ENCODE measurements at places on chromosomes 2 and 18.
A peak's percentile ranks its signal among the peaks of the same experiment; 100 is the strongest.

- no peak for DNase-seq
These were observed 109.6 kb downstream of the APOB start for GRCh38 chr2:20934236-20934635.

- no peak for DNase-seq
These were observed 324.6 kb downstream of the CCDC178 start for GRCh38 chr18:33115917-33116316.

DNA sequence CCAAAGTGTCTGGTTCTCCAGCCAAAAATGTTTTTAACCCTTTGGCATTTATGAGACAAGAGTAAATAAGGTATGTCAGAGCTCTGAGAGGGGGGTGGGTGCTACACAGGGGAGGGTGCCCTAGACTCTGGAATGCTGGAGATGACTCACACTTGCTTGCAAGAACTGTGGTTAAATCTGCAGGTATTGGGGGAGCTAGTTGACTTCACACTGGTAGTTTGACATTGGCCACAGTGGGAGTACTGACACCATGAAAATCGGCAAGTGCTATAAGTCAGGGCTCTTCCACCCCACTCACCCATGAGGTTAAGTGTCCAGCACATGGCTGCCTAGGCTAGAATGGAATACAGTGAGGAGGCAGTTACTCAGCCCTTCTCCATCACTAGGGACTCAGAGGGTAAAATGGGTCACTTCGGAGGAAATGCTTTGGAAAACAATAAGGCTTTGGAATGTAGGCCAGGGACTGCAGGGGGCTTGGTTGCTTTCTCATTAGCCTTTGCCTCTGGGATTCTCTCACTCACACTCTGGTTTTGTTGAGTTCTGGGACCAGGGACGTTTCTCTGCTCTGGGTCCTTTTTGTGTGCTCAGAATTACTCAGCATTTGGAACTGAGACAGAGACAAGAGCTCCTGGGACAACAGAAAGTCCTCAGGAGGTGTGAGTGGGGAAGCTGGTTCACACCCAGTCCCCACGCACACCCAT lies 91.6 kb downstream of the ACKR3 start:
- no peak for DNase-seq

DNA sequence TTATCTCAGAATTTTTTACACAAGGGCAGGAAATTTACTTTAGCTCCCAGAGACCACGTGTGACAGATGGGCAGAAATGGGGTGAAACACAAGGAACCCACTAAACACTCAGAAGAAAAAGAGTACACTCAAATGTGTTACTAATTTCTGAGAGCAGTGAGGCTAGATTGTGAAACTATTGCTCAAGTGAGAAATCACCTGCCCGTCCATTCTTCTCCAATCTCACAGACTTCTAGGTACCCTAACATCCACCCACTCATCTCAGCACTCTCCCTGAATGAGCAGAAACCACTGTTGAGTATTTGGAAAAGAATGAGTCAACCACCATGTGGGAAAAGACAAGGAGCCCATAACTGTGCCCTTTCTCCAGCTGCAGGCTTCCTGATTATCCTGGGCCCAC lies 293.0 kb upstream of the CDH2 start:
- DNase-seq: no peak

GRCh38 chr2:180753809-180754761 lies 226.3 kb upstream of the UBE2E3 start:
- peak; percentile 1 for DNase-seq

DNA sequence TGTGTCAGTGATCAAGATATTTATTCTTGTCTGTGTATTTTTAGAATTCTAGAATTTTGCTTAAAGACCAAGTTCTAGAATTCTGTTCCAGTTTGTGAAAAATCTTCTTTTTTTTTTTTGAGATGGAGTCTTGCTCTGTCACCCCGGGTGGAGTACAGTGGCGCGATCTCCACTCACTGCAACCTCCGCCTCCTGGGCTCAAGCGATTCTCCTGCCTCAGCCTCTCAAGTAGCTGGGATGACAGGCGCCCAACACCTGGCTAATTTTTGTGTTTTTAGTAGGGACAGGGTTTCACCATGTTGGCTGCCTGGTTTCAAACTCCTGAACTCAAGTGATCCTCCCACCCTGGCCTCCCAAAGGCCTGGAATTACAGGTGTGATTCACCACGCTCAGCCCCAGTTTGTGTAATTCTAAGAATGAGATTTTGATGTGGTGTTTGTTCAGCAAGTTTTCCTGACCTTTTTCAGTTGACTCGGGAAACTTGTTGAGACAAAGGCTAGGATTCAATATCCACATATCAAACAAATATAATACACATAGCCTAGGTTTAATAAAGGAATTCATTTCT lies 3.6 kb downstream of the EIF5B start:
- DNase-seq: no peak

DNA sequence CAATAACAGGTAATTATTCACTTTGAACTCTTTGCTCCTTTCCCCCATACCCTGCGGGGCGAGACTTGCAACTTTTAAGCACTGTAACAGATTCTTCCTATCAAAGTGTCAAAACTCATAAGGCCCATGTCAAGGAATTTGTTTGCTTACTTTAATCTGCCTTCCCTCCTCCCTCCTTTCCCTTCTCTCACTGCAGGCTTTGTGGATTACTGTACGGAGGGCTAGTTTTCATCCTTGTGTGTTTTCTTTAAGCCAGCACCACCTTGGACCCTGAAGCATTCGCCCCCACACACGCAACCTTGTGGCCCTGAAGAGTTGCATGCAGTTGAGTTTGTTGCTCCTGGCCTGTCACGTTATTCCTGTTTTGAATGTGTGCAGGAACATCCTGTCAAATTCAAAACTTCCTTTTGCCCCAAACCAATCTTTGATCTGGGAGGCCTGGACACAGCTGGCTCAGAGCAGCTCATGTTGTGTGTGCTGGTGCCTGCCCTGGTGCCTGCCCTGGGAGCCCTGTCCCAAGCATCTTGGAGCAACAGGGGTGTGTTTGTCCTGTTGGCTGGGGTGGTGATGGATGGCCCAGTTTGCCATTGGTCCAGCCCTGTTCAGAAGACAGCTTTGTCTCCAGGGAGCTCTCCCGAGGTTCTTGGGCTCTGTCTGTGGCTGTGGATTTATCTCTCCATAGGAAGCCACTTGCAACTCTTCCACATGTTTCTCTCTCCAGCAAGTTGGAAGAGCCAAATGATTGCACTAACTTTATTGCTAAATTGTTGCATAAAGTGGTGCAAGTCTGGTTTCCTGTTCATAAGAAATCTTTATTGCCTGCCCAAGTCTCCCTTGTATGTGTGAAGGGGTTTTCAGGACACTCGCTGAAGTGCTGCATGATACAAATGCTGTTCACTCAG lies 199.6 kb downstream of the VAPA start:
- peak; percentile 59 for DNase-seq

DNA sequence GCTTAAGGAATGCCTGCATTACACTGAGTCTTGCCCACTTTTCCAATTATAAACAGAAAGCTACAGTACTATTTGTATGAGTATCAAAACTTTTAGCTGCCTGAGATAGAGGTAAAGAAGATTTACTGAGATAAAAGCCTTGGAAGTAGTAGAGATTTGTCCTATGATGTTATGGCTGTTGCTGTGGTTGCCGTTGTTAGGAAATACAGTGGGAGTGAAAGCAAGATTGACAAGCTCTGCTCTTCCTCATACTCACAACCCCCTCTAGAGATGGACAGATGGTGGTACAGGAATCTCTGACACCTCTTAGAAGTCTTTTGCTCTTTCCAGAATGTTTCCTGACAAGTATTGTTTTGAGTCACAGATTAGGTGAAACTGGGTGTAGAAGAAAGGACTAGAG lies 242.5 kb downstream of the RPIA start:
- peak; percentile 28 for DNase-seq

DNA sequence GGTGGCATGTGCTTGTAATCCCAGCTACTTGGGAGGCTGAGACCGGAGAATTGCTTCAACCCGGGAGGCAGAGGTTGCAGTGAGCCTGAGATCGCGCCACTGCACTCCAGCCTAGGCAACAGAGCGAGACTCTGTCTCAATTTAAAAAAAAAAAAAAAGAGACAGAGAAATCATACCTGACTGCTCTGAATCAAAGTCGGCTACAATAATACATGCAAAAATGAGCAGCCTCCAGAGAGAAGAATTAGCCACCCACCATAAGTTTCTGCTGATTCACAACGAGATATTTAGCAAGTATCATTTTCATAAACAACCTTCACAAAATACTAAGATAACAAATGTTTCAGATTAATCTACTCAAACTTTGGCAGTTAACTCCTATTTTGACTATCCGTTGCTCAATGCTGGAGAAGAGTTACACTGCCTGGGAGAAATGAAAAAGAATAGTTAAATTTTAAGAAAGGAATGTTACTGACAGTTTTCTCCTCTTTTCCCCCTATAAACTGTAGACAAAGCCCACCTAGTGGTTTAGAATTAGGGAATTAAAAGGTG lies 1.5 kb downstream of the OSBPL1A start:
- DNase-seq: peak; percentile 9

DNA sequence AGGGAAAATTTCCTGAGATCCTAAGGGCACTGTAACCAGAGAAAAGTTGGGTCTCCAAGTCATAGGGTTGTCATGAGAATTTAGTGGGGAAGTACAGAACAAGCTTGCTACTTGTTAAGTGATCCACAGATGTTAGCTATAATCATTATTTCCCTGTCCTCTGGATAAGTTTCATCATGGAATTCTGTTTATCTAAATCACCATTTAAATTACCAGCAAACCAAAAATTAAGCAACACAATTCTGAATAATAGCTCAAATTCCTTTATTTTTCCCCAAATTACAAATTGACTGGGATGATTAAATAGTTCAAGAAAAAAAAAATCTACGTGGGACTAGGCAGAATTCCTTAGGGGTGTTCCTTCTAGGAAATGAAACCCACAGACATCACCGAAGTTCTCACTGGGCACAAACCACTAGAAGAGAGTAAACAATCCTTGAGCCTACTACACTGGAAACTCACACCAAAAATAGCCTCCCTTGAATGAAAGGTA lies 159.5 kb downstream of the COL6A3 start:
- no peak for DNase-seq

GRCh38 chr2:190529486-190530247 lies 4.9 kb downstream of the NEMP2 start:
- peak; percentile 36 for DNase-seq

DNA sequence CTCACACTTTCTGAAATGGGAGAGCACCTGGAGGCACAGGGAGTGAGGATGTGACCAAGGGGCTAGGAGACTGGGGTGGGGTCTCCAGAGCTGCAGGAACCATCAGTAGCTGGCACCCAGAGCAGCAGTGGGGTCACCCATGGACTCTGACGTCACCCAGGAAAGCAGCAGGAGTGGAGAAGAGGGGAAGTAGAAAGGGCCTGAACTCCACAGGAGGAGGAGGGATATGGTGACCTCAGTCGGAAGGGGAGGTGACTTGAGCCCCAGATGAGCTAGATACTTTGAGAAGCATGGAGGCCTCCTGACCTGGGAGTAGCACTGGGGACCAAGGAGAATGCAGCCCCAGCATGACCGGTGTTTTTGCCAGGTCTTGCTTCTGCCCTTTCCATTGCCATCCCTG lies 8.8 kb downstream of the NMUR1 start:
- DNase-seq: peak; percentile 36

- DNase-seq: no peak
These were observed 20.4 kb upstream of the XDH start for GRCh38 chr2:31434911-31435310.

DNA sequence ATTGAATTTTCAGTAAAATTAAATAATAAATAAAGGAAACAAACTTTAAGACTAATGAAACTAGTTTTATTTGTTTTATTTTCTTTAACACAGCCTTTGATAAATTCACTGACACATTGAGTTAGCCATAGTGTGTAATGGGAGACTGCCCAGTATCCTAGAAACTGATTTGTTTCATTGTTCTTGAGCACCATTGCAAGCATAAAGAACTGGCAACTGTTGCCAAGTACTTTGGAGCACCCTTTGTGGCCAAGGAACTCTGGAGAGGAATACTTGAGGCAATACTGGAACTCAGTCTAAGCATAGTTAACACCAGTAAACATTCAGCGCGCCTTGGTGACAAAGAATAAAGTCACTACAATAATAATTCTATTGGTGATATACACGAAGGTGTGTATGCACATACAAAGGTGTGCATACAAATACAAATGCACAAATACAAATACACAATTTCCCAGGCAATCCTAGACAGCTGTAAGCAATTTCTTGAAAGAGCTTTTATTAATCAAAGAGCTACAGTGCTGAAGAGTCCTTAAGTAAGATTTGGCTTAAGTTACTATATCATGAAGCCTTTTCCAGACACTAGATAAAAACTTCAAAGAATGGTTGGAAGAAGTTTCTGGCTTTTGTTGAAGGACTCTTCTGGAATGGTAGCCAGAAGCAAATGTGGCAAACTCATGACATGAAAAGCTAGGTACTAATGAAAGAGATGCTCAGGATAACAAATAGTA lies 1371.2 kb downstream of the LRP1B start:
- DNase-seq: no peak

DNA sequence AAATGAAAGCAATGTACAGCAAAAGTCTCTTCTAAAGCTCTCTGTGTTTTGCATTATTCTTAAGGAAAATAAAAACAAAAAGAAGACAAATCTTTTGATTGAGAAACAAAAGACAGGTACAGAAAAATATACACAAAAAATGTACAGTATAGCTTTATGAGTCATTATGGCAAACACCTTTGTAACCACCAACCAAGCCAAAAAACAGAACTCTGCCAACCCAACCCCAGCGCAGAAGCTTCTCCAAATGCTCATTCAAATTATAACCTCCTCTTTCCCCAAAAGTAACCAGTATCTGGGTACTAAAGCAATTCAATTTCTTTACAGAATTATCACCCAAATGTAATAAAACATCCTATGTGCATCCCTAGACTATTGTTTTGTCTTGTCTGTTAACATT lies 255.9 kb upstream of the STON1 start:
- DNase-seq: no peak

- no peak for DNase-seq
These were observed 17.9 kb downstream of the B3GNT7 start for GRCh38 chr2:231413456-231413855.

- no peak for DNase-seq
These were observed 444.9 kb downstream of the TMX3 start for GRCh38 chr18:68270017-68270416.

DNA sequence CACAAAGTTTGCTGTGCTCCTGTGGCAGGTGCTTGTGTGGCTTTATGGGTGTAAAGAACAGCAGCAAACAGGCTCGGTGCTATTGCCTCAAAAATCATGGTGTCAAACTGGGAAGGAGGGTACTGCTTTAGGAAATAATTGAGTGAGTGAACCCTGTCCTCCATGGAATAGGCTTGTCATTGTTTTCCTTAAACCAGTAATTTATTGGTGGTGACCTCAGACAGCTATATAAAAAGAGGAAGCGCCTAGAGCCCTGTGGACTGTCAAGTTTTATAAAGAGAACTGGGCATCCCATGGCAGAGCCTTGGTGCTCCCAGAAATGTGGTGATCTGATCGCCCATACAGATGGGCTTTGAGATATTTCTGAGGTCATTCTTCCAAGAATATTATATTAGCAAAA lies 4.7 kb upstream of the CXCR4 start:
- peak; percentile 69 for DNase-seq

- no peak for DNase-seq
These were observed 107.1 kb upstream of the ZNF516 start for GRCh38 chr18:76602191-76602590.

Measured in suppressor macrophage treated with lipopolysaccharide for 4 hours (primary cell).